ENCODE measurements at places on chromosomes 12 and 14.

DNA sequence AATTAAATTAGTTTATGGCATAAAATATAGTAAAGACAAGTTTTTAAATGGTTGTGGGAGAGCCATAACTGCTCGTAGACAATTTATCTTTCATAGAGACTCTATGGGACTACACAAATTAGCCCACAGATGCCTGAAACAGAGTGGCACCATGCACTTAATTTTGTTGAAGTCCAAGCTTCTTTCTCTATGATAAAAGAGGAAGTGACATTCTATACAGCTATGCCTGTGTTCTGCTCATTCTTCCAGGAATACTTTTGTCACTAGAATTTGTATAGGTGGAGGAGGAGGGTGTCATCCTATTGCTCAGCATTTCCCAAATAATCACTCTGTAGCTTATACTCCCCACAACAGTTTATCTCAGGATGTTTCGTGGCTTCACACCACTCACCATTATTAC, 43.7 kb upstream of the KICS2 start:
- DNase-seq, result no peak

DNA sequence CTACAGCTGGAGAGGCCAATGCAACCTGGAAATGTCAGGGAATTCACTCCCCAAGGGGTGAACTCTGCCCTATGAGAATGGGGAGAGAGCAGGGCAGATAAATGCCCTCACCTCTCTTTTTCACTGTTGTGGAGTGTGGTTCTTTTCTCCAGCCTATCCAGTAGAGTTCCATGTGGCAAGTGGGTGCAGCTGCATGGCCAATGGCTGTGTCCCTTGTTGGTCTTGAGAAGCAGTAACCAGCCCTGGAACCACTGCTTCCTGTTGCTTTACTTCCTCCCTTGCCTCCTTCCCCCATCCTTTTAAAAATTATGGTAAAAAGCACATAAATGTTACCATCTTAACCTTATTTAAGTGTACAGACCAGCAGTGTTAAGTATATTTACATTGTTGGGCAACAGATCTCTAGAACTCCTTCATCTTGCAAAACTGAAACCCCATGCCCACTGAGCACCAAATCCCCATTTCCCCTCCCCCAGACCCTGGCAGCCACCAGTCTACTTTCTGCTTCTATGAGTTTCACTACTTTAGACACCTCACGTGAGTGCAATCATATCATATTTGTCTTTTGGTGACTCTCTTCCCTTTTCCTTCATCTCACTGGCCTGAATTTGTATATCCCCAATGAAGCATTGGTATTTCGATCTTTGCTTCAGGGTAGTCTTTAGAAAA, 77.0 kb upstream of the GRIP1 start:
- DNase-seq, result no peak

GRCh38 chr12:45688183-45688582, 41.3 kb upstream of the ARID2 start:
- DNase-seq, result no peak

DNA sequence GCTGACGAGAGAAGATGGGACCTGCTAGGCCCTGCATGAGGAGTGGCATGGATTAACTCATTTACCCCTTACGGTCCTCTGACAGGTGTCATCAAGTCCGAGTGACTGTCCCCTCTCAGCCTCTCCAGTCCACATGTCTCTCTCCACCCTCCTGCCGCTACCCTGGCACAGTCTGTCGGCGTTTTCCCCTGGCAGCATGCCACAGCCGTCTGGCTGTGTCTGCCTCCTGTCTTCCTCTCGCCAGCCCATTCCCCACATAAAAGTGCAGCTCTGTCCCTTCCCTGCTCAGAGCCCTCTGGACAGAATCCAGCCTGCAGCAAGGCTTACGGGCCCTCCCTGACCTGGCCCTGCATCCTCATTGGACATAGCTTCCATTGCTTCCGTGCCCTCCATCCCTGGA, 45.6 kb downstream of the UBE3B start:
- no peak for DNase-seq

GRCh38 chr14:90676912-90677311, 139.3 kb downstream of the TTC7B start:
- no peak for DNase-seq

DNA sequence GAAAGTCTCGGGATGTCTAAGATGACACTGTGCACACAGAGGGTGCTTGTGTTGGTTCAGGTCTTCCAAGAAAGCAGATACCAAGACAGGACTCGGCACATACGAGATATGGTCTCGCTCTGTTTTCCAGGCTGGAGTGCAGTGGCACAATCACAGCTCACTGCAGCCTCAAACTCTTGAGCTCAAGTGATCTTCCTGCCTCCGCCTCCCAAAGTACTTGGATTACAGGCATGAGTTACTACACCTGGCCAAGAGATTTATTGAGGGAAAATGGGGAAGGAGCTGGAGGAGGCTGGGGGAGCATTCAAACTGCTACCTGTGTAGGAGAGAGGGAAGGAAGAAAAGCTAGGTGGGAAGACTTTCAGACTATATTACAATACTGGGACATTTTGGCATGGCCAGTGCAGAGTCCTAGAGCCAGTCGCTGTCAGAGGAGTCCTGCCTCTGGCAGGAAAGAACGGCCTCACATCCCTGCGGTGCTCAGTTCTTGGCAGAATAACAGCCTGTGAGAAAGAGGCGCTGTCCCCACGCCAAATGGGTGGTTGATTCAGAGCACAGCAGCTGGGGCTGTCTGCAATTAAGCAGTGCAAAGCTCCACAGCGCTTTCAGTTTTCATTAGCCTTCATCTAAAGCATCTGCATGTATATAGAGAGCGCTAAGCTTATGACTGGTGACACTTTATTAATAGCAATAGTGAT, 18.3 kb downstream of the SLC17A8 start:
- DNase-seq, result no peak

DNA sequence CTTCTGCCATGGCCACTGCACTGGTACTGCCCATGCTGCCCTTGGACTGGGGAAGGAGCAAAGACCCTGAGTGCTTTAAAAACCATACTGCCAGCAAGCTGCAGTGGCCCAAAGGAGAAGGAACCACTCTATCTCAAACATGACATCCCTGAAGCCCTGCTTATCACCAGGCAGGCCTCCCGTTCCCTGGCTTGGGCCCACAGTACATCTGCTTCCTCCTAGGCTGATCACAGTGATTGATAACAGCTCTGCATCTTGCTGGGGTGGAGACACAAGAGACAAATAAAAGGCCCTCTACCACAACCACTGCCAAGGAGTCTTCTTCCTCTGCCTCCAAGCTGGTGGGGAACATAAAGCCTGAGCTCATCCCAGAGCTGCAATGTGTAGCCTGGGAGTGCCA, 567.5 kb downstream of the TRHDE start:
- DNase-seq, result no peak
